ENCODE measurements at places on chromosomes 12 and 14. TPM values are rescaled to one million over a fixed set of nuclear protein-coding genes. Genes with fewer than 3 reads are reported as not detected.

The DIO2 gene
- 0.58 TPM for polyA plus RNA-seq

The RASAL1 gene
- polyA plus RNA-seq: 12.3 TPM

The SCAF11 gene
- 107 TPM for polyA plus RNA-seq

The CLEC4C gene
- not detected for polyA plus RNA-seq

The POLE2 gene
- polyA plus RNA-seq: 13.7 TPM

The ASB2 gene
- 0.53 TPM for polyA plus RNA-seq

The TTC9 gene
- polyA plus RNA-seq: 3.0 TPM

The RPL10L gene
- polyA plus RNA-seq: not detected

The CFAP54 gene
- polyA plus RNA-seq: 2.0 TPM

The WIF1 gene
- polyA plus RNA-seq: 1.4 TPM

The ACOT6 gene
- polyA plus RNA-seq: 0.20 TPM

The SRRM4 gene
- polyA plus RNA-seq: 0.03 TPM

The CD69 gene
- 1.8 TPM for polyA plus RNA-seq

The COL2A1 gene
- 38.3 TPM for polyA plus RNA-seq

The TNS2 gene
- polyA plus RNA-seq: 136 TPM

The SLCO1B3 gene
- polyA plus RNA-seq: 0.86 TPM

The MANSC4 gene
- 0.39 TPM for polyA plus RNA-seq

The IL26 gene
- polyA plus RNA-seq: not detected

The FAM90A1 gene
- 2.2 TPM for polyA plus RNA-seq

The NYNRIN gene
- polyA plus RNA-seq: 53.0 TPM

The MON2 gene
- 86.8 TPM for polyA plus RNA-seq

The ADAMTS20 gene
- 0.64 TPM for polyA plus RNA-seq

The EXOC3L4 gene
- 2.5 TPM for polyA plus RNA-seq

The BATF gene
- 0.86 TPM for polyA plus RNA-seq

The AKAP5 gene
- 7.9 TPM for polyA plus RNA-seq

The RASSF3 gene
- 17.9 TPM for polyA plus RNA-seq

The GLT1D1 gene
- 1.5 TPM for polyA plus RNA-seq

The OR10P1 gene
- polyA plus RNA-seq: not detected

The FAM234B gene
- polyA plus RNA-seq: 10.3 TPM

The CRADD gene
- 13.3 TPM for polyA plus RNA-seq

The PTPN21 gene
- 37.2 TPM for polyA plus RNA-seq

The CELA1 gene
- polyA plus RNA-seq: not detected

The IFNG gene
- not detected for polyA plus RNA-seq

The TC2N gene
- 8.1 TPM for polyA plus RNA-seq

The LRFN5 gene
- polyA plus RNA-seq: 9.5 TPM

The OVCH1 gene
- 0.17 TPM for polyA plus RNA-seq

The LGR5 gene
- polyA plus RNA-seq: 22.0 TPM

The CKB gene
- polyA plus RNA-seq: 166 TPM

The ATF7IP gene
- polyA plus RNA-seq: 55.3 TPM

The RDH16 gene
- polyA plus RNA-seq: 0.34 TPM

The RNASE7 gene
- polyA plus RNA-seq: 1.2 TPM

The CLEC4A gene
- polyA plus RNA-seq: 2.3 TPM

The RD3L gene
- polyA plus RNA-seq: not detected

The ATN1 gene
- 189 TPM for polyA plus RNA-seq

The PDE3A gene
- polyA plus RNA-seq: 28.0 TPM

The HCAR2 gene
- polyA plus RNA-seq: 0.57 TPM

The ATXN7L3B gene
- polyA plus RNA-seq: 77.1 TPM

The MGAT4C gene
- polyA plus RNA-seq: 1.5 TPM

The OTUB2 gene
- polyA plus RNA-seq: 4.7 TPM

The EIF2B2 gene
- polyA plus RNA-seq: 62.7 TPM

The ASIC1 gene
- polyA plus RNA-seq: 6.0 TPM

The BIN2 gene
- 1.9 TPM for polyA plus RNA-seq

The NINJ2 gene
- 0.76 TPM for polyA plus RNA-seq

Measured in left renal cortex interstitium (tissue), 4 donors.